CD4-positive, alpha-beta T cell treated with Interleukin-4 for 1 hour (primary cell): ENCODE measurements at places on chromosomes 2 and 18.

DNA sequence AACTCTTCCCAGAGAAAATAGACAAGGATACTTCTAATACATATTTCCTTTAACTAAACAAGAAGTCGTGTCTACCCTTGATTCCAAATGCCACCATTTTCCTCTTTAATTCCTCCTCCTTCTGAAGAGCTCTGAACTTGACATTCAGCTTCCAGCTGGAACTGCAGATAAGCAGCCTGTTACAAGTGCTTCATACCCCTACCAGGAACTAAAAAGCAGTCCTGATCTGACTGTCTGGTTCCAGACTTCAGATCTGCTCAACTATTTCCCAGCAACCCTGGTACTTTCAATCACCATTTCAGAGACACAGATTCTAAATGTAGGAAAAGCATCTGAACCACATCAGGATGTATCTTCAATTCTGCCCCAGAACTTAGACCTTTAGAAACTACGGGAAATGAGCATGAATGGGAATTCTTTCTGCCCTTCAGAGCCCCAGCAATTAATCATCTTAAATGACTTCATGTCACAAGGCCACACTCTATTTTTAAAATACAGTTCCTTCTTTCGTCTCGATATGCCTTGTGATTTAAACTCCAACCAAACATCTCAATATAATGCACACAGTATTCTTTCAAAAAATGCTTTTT, 159.5 kb downstream of the L3MBTL4 start:
- no peak for DNase-seq

GRCh38 chr2:125185691-125186270, 1160.7 kb downstream of the CNTNAP5 start:
- no peak for DNase-seq

GRCh38 chr2:99944019-99944418, 198.4 kb downstream of the AFF3 start:
- DNase-seq, result no peak

DNA sequence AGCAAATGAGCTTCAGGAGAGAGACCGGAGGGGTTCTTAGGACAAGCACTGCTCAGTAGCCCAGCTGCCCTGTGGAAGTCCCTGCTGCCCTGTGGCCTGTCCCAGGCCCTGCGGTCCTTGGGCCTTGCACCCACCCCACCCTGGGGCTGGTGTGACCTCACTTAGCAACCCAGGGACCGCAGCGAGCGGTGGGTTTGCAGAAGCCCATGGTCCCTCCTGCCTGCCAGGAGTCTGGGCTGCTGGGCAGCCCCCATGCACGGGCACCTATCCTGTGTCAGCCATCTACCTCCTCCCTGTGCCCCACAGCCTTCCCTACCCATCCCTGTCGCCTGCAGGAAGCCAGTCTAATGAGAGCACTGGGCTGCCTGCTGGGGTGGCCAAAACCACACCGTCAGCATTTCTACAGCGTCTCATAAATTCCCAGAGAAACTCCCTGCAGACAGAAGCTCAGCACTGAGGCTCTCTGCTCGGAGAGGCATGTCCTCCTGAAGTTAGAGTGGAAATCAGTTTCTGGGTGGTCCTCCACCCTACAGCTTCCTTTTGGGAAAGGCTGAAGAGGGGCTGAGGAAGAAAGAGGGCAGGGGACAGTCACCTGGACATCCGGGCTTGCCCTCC, 231.1 kb upstream of the HS6ST1 start:
- DNase-seq, result no peak

GRCh38 chr2:35963357-35963756, 392.2 kb upstream of the CRIM1 start:
- no peak for DNase-seq

DNA sequence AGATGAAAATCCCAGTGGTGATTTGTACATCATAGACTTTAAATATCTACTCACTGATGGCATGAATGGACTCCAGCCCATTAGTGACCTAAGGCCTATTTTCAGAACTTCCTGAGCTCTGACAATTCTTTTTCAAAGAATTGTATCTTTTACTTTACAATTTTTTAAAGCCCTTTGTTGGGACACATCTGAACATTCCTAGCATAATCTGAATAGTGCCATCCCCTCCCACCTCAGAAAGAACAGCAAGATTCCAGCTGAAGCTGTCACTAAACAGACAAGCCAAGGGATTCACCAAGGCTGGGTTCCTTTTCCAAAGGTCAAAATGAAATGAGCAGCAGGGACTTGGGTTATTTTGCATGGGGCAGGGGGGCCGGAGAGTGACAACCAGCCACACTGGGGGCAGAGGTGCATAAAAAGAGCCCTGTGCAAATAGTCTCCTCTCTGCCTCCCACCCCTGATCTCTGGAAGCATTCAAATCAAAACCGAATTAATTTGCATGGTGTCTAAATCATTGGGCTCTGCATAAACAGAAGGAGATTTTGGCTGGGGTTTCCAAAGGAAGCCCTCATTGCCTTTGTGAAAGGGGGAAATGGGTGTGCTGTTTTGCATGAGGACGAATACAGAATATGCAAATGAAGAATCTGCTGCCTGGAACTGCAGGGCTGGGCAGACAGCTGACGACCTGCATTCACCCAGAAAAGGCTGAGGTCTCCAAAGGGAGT, 17.2 kb downstream of the EPHA4 start:
- peak; percentile 14 for DNase-seq

DNA sequence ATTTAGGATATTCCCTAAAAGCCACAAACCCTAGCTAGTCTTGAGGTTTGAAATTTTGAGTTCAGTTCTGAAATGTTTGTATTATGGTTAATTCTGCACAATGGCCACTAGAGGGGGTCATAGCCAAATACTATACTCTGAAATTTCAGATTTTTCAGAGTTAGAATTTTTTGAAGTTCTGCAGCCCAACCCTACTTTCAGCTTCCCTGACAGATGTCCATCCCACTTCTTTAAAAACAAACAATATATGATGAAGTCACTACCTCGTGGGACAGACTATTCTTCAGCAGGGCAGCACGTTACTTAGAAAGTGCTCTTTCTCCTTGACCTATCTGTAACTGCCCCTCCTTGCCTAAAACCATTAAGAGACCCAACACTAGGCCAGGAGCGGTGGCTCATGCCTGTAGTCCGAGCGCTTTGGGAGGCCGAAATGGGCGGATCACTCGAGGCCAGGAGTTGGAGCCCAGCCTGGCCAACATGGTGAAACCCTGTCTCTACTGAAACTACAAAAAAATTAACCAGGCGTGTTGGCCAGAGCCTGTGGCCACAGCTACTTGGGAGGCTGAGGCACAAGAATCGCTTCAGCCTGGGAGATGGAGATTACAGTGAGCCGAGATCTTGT, 48.2 kb upstream of the PAPOLG start:
- DNase-seq, result peak; percentile 40

- DNase-seq, result no peak
These were observed 20.8 kb downstream of the LAMA3 start for GRCh38 chr18:23710068-23710527.

DNA sequence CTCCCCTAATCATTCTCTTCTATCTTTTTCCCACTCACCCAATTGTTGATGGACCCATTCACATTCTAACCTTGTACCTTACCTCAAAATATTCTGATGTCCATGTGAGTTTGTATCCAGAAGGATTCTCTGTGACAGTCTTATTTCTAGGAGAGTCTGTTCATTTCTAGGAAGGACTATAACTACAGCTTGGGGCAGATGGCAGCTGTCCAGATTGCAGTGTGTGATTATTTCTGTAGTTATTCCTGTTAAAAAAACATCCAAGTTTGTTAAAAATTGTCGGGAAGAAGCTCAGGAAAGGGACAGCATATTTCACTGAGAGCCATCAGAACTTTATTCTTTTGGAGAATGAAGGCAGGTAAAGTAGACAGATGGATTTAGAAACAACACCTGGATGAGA, 142.6 kb downstream of the RAPGEF4 start:
- no peak for DNase-seq

DNA sequence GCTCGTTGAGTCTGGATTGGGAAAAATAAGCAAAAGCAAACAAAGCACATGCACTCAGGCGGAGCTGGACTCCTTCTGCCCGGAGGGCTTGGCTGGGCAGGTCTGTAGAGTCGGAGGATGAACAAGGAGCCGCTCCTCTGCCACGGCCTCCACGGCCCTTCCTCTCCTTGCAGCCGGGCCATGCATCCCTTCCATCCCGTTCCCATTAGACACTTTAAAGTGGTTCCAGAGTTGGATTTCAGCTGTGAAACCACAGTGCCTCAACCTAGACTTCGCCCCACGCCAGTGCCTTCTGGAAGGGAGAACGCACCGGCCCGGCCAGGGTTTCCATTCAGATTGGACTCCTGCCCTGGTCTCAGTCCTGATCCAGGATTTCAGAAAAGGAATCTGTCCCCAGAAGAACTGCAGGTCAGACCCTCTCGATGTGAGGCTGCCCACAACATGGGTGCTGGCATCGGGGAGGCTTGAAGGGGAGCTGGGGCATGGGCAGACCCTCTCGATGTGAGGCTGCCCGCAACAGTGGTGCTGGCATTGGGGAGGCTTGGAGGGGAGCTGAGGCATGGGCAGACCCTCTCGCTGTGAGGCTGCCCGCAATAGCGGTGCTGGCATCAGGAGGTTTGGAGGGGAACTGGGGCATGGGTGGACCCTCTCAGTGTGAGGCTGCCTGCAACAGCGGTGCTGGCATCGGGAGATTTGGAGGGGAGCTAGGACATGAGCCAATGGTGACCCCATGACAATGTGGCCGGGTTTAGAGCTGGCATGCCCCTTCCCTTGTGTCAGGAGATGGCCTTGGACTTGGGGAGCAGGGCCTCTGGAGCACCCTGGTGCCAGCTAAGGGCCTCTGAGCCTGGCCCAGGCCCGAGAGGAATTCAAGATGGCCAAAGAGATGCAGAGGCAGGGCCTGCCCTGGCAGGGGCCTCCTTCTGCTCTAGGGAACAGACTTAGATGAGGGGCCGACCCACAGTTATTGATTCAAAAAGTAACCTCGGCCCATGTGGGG, 304.5 kb downstream of the NDUFA10 start:
- DNase-seq, result no peak
